ENCODE measurements at places on chromosomes 12 and 14.
A peak's percentile ranks its signal among the peaks of the same experiment; 100 is the strongest.

GRCh38 chr14:97703006-97703760 lies 906.0 kb downstream of the VRK1 start:
- no peak for DNase-seq

DNA sequence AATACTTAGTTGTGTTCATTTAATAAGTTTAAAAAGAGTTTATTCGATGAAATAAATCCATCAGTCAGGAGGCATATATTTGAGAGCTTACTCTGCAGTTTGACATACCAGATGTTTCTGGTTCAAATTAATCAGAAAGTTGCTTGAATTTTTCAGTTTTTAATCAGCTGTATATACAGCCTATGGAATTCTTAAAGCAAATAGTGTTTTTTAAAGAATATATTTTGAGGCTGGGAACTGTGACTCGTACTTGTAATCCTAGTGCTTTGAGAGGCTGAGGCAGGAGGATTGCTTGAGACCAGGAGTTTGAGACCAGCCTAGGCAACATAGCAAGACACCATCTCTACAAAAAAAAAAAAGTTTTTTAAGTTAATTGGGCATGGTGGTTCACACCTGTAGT lies 112.1 kb downstream of the MON2 start:
- DNase-seq = no peak

GRCh38 chr12:31582155-31582554 lies 8.8 kb downstream of the DENND5B start:
- no peak for DNase-seq

DNA sequence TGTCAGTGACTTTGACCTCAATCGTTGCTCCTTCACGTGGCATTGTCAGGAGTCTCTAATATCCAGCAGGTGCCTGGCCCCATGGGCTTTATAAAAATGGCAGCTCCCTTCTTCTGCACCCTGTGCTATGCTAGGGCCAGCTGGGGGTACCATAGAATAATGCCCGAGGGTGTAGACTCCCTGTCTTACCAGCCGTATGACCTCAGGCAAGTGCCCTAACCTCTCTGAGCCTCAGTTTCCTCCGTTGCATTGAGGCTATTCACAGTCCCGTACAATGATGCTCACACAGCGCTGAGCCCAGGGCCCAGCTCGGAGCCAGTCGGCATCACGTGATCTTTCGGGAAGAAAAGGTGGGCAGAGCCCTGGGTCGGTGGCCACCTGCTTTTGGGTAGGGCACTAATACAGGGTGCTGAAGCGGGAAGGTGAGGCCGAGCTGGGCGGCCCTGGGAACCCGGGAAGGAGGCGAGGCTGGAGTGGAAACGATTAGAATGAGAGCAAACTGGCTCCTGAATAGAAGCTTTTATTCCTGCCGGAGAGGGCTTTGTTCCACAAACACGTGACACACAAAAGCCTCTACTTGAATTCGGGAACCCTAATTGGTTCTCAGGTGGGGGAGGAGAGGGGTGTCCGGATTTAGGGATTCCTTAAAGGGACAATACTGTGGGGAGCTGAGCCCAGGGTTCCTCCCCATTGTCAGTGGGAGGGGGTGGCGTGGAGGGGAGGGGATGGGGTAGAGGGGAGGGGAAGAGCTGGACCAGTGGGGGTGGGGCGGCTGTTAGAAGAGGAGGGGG lies 19.9 kb upstream of the MSI1 start:
- peak; percentile 58 for DNase-seq

- DNase-seq = peak; percentile 55
These were observed 24.3 kb downstream of the MVK start for GRCh38 chr12:109597795-109598427.

- no peak for DNase-seq
These were observed 33.5 kb downstream of the A2ML1 start for GRCh38 chr12:8855891-8856290.

GRCh38 chr14:54211551-54212308 lies 185.1 kb upstream of the CDKN3 start:
- DNase-seq = no peak

- no peak for DNase-seq
These were observed 46.6 kb upstream of the TPH2 start for GRCh38 chr12:71892059-71892458.

DNA sequence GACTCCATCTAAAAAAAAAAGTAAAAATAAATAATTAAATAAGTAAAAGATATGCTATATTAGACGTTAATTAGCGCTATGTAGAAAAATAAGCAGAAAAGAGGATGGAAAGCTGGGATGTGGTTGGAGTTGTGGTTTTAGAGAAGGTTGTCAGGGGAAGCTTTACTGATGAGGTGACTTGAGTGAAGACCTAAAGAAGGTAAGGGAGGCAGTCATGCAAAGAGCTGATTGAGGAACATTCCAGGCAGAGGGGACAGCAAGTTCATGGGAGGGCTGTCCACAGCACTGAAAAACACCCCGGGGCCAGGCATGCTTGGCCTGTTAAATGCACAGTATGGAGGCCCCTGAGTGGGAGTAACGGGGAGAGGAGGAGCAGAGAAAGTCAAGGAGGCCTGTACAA lies 15.7 kb downstream of the SMAGP start:
- DNase-seq = no peak

GRCh38 chr14:32947792-32948191 lies 9.1 kb downstream of the NPAS3 start:
- no peak for DNase-seq

DNA sequence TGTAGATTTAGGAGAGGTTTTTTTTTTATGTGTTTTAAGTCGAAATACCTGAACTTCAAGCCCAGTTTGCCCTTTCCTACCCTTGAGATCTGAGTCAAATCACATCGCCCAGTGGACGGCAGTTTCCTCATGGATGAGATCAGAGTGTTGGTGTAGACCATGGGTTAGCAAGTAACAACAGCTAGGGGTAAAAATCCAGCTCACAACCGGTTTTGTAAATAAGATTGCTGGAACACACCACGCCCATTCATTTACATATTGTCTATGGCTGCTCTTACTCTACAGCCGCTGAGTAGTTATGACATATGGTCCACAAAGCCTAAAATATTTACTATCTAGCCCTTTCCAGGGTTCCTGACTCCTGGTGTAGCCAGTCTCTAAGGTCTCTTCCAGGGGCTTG lies 158.5 kb upstream of the PLEKHG7 start:
- no peak for DNase-seq

DNA sequence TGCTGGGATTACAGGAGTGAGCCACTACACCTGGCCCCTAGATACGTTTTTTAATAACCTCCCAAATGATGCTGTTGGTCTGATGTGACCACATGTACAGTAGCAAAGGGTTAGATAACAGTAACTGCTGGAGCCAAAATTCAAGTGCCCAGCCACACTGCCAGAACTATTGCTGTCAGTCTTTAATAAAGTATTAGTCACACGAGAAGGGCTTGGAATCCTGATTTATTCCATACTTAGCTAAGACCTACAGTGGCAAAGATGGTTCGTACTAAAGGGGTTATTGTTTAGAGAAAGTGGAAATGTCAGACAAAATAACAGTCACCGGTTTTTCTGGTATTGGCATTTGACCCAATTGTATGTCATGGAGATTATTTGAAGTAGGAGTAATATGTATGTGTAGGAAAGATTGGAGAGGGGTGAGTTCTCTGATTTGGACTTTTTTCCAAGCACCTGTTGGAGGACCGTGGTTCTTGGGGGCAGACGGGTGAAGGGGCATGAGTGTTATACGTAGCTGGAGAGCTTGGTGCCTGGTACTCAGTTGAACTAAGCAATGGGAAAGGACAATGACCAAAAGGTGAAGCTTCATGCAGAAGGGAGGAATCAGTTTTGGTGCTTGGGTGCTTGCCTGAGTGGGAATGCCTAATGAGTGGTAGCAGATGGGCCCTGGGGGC lies 9.7 kb downstream of the TUBA1C start:
- DNase-seq = no peak

DNA sequence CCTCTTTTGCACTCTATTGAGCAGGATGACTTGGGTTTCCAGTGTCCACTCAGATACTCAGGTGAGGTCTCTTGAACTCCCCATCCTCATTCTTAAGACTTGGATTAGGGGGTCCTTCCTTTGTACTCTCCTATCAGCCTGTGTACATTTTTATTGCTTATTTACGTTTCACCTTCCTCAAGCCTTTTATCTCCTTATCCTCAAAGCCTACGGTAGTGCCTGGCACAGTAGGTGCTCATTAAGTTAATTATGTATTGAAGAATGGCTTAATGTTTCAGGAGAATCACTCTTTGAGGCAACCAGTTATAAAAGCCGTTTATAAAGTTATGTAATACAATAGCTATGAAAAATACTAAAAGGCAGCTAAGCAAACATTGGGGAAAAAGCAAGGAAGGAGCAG lies 315.7 kb downstream of the NPAS3 start:
- no peak for DNase-seq

- DNase-seq = no peak
These were observed 46.1 kb downstream of the FANCM start for GRCh38 chr14:45181806-45182205.

DNA sequence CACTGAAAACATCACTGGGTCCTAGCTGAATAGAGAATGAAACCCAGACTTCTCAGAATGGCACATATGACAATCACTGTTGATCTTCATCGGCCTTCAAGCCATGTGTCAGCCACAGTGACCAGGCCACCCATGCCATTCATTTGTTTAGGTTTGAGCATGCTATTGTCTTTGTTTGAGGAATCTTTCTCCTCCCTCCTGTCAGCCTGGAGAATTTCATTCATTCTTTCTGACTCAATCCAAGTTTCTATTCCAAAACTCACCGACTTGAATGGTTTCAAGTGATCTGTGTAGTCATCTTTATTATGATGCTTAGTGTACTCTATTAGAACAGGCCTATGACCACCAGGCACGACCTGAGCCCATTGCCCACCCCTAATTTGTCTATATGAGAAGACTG lies 106.3 kb downstream of the ETNK1 start:
- DNase-seq = no peak

GRCh38 chr12:113287146-113287898 lies 47.6 kb downstream of the SLC8B1 start:
- no peak for DNase-seq

GRCh38 chr12:117155278-117156060 lies 34.8 kb downstream of the FBXO21 start:
- DNase-seq = peak; percentile 27

DNA sequence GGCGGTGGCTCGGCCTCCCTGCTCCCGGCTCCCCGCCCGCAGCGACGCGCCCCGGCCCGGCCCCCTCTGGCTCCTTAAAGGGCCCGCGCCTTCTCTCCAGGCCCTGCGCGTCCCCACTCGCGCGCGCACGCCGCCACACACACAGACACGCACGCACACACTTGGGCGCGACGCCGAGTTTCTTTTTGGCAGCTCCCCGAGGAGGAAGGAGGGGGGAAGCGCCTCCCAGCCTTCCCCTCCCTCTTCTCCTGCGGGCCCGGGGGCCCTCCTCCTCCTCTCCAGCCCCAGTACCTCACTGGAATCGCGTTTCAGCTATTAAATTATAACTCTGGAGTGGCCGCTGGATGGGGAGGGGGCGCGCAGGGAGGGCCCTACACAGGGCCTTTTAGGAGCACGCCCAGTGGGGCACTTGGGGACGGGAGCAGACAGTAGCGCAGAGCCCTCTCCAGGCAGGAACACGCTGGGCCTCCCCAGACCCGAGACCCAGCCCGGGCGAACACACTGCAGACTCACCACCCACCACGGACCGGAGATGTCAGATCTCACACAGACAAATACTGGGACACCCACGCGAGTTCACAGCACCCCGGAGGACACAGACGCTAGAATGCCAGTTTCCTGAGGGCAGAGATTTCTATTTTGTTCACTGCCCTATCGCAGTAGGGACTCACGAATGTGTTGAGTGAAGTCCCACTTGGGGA lies 411 bp upstream of the NCOR2 start:
- DNase-seq = peak; percentile 64

DNA sequence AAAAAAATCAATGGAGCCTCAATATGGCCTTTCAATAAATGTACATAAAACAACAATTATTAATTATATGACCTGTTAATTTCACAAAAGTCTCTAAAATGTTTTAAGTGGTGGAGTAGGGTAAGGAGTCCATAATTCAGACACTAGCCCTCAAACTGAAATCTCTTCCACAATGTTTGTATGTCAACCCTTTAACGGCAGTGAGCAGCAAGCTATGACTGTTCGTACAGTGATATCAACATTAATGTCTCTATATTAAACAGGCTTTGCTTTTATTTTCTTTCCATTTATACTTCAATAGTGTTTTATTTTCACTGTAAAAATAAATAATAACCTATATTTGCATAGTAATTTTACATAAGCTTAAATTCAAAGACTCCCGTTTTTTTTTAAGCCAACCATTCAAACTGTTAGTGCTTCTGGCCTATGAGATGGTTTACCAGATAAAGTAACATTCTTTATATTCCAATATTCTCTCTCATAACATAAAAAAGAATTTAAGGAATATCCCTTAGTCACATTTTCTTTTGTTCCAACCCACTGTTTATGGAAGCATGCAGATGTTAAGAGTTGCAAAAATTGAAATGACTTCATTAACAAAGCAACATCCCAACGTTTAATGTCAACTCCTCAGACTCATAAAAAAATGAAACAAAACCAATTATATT lies 2.3 kb downstream of the CDK17 start:
- DNase-seq = peak; percentile 19

DNA sequence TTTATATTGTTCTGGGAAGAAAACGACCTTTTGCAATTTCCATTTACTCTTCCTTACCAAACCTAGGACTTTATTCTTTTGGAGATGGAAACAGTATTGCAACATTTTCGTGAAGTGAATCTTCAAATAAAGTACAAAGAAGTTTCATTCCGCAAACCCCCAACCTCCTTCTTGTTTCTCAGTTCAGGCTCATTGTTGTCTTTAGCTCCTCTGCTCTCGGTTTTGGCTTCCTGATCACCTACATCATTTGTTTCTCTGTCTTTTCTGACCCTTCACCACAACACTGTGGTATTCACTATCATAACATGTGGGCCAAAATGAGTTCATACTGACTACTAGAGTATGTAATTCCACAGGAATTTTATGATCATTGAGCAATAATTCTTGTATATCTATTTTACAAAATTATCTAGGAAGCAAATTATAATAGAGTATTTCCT lies 266.8 kb downstream of the ADAMTS20 start:
- DNase-seq = no peak

GRCh38 chr12:19245666-19246065 lies 116.1 kb downstream of the PLEKHA5 start:
- DNase-seq = no peak

GRCh38 chr14:30389877-30390385 lies 169.0 kb upstream of the G2E3 start:
- DNase-seq = peak; percentile 4

- peak; percentile 13 for DNase-seq
These were observed 3.7 kb upstream of the NECAP1 start for GRCh38 chr12:8078398-8078797.

DNA sequence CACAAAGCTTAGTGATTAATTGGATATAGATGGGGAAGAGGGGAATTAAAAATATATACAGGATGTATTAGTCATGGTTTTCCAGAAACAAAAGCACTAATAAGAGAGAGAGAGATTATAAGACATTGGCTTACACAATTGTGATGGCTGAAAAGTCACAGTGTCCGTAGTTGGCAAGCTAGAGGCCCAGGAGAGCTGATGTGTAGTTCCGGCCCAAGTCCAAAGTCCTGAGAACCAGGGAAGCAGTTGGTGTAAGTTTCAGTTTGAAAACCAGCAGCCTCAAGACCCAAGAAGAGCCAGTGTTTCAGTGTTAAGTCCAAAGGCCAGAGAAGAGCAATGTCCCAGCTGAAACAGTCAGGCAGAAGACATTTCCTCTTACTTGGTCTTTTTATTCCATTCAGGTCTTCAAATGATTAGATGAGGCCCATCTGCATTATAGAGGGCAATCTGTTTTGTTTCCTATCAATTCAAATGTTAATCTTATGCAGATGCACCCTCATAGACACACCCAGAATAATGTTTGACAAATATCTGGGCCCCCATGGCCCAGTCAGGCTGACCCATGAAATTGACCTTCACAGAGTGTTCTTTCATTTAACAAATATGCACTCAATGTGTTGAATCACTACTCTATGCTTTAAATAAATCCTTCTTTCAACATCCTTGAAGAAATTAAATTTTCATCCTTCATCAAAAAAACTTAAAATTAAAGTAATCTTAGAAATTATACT lies 67.2 kb upstream of the DIO2 start:
- DNase-seq = no peak

All from NCI-H1092 treated with DMSO at 0.1 percent for 48 hours (cell line).